ENCODE measurements at places on chromosomes 1 and 21.

DNA sequence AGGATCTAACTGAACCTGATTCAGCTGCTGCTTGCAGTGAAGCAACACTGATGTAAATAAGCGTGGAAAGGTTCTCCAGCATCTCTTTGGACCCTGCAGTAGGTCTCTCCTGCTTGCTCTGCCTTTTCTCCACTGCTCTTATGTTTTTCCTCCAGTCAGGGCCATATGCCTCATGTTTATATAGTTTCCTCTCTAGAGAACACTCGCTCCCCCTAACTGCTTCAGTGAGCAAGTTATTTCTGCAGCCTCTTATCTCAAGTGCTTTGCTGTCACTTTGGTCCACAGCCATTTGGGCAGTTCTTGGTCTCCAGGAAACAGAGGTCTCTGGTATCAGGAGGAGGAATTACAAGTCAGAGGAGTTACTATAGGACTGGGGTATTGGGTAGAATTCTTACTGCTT is 5.3 kb downstream of the PRUNE1 start:
- peak overlapping the region; percentile 64 for H3K27ac ChIP-seq
- DNase-seq = no peak
- no peaks in the 10 kb centered on the region for H3K36me3 ChIP-seq
- H3K27me3 ChIP-seq = no peaks in the 10 kb centered on the region

DNA sequence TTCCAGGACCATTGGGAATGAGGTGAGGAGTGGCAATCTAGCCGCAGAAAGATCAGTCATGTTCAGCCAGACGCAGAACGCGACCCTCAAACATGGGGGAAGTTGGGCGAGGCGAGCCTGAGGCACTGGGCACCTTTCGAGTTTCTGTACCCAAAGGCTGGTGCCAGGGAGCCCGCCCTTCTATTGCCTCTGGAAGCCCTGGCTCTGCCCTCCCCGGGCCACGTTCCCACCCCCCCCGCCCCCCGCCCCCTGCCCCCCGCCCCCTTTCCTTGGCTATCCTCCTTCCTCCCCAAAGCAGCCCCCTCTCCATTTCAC is 2.2 kb upstream of the ZBTB7B start:
- no peaks in the 10 kb centered on the region for H3K36me3 ChIP-seq
- H3K27ac ChIP-seq = peak overlapping the region; percentile 99
- H3K27me3 ChIP-seq = no peaks in the 10 kb centered on the region
- H3K4me3 ChIP-seq = peak overlapping the region; percentile 58
- peaks cover 32% of the 10 kb centered on the region for H3K4me1 ChIP-seq

DNA sequence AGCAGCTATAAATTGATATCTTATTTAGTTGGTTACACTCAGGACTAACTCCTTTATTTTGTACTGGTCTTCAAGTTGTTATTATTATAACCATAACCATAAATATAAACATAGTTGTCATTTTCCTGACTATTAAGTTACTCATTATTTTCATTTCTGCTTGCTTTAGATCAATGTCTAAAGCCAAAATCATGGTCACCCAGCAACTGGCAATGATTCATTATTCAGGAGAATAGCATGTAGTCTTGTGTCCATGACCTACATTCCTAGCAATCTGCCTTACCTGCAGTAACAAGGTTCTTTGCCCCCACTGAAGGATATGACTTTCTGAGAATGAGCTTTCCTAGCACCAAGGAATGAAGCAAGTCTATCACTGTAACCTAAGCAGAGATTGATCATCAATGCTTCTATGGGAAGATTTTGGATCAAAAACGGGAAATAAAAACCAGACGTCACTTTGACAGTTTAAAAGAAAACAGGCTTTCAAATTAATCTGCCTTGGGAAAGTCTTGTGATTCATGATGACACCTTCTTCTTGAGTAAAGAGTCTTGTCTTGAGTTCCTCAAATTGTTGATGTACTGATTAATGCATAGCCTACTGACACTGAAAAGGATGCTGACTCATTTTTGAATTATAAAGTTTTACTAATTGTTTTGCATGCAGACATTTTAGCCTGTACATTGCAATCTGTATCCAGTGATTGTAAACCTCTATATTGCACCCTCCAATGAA is 203.3 kb upstream of the IVNS1ABP start:
- H3K27ac ChIP-seq = no peak overlapping the region
- H3K27me3 ChIP-seq = no peaks in the 10 kb centered on the region
- H3K4me3 ChIP-seq = no peak overlapping the region
- H3K36me3 ChIP-seq = no peaks in the 10 kb centered on the region
- no peak for DNase-seq

DNA sequence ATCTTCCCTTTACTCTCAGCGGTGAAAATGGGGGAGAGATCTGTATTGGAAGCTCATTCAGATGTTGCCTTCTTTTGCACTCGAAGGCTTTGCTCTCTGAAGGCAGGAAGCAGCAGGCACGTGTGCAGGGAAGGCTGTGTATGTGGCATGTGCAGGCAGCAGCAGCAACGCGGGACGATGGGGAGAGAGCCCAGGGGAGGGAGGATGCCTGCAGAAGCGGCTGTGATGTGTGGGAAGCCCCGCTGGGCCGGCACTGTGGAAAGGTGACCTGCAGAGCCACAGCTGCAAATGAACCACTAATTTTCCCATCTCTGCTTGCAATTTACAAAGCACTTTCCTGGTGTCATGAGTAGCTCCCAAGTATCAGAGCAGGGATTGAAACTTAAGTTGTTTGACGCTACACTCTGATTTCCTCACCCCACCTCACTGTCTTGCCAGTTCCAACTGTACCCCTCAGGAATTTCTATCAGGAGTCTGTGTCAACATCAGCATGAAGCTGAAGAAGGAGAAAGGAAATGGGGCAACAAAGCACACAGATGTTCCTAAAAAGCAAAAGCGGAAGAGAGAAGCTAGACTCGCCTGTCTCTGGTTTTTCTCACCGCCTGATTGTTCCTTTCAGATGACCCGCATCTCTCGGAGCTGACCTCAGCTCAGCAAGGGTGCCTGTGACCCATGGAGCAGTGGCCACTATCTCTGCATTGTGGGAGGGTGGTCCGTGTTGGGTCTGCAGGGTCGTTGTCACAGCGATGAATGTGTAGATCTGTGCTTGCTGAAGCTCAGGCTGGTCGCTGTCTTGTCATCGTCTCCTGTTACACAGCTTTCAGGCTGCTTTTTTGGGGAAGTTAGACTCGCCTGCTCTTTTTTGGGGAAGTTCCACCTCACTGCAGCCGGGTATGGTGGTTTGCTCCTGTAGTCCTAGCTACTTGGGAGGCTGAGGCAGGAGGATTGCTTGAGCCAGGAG is 156.1 kb downstream of the KIF26B start:
- no peak for DNase-seq
- H3K4me1 ChIP-seq = no peaks in the 10 kb centered on the region
- H3K4me3 ChIP-seq = no peak overlapping the region
- no peaks in the 10 kb centered on the region for H3K27me3 ChIP-seq

DNA sequence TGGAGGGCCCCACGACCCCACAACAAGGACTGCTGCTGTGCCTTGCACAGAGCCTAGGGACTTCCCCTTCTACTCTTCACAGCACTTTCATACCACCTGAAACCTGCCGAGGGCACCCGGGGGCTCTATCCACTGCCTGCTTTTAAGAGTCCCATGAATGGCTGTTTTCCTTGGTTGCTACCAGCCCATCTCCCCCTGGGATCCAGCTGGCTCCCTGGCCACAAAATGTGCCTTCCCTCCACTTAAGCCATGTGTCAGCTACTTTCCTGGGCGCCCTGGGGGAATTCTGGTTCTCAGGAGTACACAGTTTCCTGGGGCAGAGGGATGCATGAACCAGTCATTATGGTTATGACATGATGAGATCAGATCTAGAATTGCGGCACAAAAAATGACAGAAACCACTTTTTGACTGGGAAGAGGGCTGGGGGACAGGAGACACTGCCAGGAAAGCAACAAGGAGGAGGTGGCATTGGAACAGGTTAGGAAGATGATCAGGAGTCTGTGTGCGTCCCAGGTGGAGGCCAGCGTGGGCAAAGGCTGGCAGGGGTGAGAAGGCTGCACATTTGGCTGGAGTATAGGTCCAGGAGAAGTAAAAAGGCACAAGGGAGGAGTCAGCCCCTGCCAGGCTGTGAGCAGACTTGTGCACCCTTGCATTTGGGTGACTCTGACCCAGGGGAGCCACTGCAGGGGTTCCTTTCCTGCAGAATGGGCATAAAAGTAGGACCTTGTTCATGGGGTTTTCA is 3.2 kb upstream of the TNFRSF8 start:
- H3K4me1 ChIP-seq = no peaks in the 10 kb centered on the region
- no peak for DNase-seq
- no peak overlapping the region for H3K27ac ChIP-seq
- no peaks in the 10 kb centered on the region for H3K36me3 ChIP-seq

GRCh38 chr1:94084547-94084946 is 36.4 kb downstream of the ABCA4 start:
- H3K4me1 ChIP-seq = no peaks in the 10 kb centered on the region
- DNase-seq = no peak
- H3K27me3 ChIP-seq = no peaks in the 10 kb centered on the region
- no peak overlapping the region for H3K4me3 ChIP-seq

Data from tibial nerve (tissue), 4 donors.